ENCODE measurements at places on chromosomes 13 and 19. TPM values are rescaled to one million over a fixed set of nuclear protein-coding genes. Genes with fewer than 3 reads are reported as not detected.

FGF21 gene
- not detected for total RNA-seq

ATP4B gene
- not detected for total RNA-seq

CYP4F12 gene
- not detected for total RNA-seq

RAB3D gene
- 2.1 TPM for total RNA-seq

SLITRK1 gene
- total RNA-seq = not detected

MISP gene
- total RNA-seq = 0.59 TPM

ZNF90 gene
- 1.2 TPM for total RNA-seq

GRCh38 chr19:50568728-50569698 lies 778 bp upstream of the LRRC4B start:
- peak; percentile 86 for DNase-seq

GRCh38 chr19:5214902-5215301 lies 125.7 kb downstream of the PTPRS start:
- DNase-seq = peak; percentile 65

DNA sequence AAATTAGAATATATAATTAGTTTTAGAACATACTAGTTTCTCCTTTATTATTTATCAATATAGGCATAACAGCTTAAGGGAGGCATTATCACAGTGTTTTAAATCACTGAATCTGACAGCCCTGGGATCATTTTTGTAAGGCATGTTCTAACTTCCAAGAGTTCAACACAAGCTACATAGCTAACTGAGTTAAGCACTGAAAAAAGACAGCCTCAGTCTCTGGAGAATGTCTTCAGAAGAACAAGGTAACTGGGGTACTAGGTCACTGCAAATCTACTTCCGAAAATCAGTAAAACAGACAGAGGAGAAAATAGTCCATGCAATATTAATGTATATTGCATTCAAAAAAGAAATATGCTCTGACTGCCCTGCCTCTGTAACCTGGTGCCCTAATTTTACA lies 502.1 kb downstream of the RFC3 start:
- DNase-seq = no peak

DNA sequence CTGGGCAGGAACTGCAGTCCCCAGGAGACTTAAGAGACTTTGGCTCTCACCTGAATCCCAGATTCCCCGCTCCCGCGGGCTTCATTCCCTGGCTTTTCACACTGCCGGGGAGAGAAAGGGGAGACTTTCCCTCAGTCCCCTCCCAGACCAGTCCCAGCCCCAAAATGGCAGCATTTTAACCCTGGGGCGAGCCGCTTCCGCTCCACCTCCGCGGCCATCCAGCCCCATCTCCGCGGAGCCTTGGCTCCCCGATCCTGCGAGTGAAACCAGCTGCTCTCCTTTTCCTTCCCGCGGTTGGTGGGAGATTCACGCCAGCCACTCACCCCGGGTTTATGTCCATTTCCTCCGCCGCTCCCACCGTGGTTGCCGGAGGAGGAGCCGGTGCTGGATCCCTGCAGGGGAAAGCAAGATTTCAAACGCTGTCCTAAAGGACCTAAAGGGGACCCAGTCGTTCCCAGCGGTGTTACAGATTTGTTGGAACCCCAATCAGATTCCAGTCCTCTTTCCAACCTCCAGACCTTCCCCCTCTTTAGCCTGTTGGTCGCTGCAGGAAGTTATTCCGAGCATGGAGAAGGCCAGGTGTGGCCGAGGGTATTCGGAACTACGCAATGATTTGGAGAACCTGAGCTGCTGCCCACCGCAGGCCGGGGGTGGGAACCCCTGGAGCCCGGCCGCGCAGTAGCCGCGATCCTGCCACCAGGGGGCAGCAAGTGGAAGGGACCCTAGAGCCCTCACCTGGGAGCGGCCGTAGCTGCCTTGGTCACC lies 3.4 kb downstream of the DMKN start:
- peak; percentile 96 for DNase-seq

- DNase-seq = peak; percentile 97
Observed at GRCh38 chr19:6737873-6738786, 750 bp upstream of the GPR108 start.

DNA sequence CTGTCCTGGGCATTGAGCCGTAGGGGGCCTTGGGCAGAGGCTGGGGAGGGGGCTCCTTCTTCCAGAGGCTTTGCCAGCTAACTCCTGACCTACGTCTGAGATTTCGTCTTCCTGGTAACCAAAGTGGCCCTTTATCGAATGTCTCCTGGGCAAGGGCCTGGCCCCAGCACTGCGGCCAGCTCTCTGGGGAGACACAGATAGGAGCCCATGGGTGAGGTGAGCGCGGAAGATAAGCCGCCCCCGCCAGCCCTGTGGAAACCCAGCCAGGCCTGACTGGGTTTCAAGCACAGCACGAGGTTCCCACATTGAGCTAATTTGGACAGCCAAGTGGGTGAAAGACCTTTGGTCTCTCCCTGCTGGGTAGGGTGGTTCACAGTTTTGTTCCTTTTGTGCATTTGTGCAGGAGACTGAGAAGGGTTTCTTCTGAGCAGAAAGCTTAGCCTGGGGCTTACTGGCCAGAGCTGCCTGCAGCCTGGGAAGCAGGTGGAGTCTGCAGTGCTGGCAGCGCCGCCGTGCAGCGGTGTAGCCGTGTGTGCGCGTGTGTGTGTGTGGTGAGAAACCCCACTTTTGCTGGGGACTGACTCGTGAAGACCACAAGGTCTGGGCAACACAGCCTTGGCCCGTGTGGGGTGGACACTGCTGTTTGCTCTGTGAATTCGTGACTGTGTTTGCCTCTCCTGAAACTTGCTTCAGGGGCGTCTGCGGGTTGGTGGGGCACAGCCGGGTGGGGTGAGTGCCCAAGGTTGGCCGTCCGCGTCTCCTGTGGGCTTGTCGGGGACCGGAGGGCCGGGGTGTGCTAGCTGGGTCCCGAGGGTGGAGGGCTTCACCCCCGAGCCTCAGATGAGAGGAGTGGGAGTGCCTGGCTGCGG lies 2.5 kb downstream of the BSG start:
- DNase-seq = no peak

DNA sequence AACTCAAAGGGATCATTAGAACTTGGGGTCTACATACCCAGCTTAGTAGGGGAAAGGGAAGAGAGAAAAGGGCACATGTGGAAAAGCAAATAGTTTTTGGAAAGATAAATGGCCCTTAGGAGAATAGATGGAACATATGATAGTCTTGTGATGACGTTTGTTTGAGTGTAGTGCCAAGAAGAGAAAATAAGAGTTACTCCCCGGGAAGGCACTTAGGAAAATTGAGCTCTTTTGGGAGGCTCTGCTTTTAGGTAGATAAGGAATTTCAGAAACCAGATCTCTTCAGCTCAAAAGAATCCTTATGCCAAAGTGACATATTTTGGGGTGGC lies 44.8 kb upstream of the SERTM1 start:
- no peak for DNase-seq

DNA sequence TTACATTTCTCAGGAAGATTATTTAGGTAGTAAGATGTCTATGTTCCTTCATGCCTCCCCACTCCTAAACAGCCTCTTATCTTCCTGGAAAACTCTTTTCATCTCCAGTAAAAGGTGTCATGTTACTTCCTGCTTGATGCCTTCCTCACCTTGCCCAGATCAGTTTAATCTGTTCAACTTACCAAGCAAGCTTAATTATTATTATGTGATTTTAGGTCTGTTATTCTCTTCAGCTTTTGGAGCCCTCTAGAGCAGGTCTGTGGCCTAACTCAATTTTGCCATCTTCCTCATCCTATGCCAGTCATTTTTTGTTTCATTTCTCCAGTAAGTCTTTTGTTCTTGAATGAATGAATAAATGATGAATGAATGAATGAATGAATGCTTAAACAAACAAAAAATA lies 528.4 kb downstream of the DCT start:
- no peak for DNase-seq

- no peak for DNase-seq
Observed at GRCh38 chr13:48251611-48252081, 18.6 kb downstream of the ITM2B start.

- peak; percentile 71 for DNase-seq
Observed at GRCh38 chr13:87674247-87674738, 3.1 kb downstream of the SLITRK5 start.

GRCh38 chr19:49205114-49205513 lies 47.5 kb downstream of the TRPM4 start:
- no peak for DNase-seq

DNA sequence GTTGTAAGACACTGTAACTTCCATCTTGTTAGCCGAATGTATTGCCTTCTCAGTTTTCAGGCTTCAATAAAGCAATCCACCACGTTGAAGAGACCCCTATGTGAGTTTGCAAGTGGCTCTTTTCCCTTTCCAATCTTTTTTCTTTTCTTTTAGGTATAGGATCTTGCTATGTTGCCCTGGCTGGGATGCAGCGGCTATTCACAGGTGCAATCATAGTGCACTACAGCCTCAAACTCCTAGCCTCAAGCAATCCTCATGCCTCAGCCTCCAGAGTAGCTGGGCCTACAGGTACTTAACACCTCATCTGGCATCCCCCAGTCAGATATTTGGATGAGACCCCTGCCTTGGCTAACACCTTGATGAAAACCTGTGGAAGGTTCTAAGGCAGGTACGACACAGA lies 33.5 kb upstream of the FEM1A start:
- no peak for DNase-seq

- no peak for DNase-seq
Observed at GRCh38 chr13:79870766-79871165, 389.8 kb downstream of the NDFIP2 start.

- DNase-seq = no peak
Observed at GRCh38 chr13:113977976-113978375, 4.1 kb upstream of the C13orf46 start.

DNA sequence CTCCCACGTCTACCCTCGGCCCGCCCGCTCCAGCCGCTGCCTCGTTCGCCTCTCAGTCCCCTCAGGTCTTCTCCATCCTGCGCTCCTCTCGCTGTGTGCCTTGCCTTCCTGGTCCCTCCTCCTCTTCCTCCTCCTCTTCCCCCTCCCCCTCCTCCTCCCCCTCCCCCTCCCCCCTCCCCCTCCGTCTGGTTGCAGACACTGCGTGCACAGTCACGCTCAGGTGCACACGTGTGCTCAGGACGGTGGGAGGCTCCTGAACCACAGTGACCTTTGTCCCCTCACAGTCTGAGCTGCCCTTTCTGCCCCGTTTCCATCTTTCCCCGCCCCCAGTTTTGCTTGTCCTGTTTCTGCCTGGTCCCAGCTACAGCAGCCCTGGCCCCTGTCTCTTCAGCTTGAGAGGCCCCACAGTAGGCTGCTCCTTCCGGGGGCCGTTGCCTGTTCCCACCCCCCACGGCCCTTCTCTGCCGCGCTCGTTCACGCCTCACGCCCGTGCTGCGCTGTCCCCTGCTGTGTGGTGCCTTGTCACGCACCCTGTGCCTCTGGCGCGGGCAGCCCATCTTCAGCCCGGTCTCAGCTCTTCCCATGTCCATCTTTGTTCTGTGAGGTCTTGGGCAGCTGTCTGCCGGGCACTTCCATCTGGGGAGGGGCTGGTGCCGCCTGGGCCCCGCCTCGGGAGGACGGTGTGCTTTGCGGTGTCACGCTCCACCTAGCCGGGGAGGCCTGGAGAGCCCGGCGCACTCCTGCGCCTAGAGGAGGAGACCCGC lies 13.8 kb upstream of the RPS15 start:
- no peak for DNase-seq

GRCh38 chr13:37485756-37486155 lies 112.8 kb downstream of the POSTN start:
- no peak for DNase-seq

DNA sequence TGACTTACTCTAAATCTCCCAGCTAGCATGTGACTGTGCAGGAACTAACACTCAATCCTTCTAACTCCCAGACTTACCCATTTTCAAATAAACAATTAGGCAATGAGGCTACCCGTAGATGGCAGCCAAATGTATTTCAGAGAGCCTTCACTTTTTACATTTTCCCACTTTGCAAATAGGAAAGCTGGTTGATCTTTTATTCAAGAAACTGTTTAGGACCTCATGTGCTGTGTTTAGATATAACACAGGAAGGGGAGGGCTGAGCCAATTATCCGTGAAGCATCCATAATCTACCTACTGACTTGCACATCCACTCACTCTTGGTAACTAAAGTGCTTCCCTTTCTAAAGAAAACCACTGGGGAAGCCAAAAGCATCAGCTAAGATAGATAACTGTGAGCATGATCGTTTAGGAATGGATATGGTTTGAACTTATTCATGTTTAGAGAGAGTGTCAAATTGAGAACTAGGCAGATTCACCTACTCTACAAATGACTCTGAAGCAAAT lies 33.4 kb downstream of the MBNL2 start:
- DNase-seq = no peak

DNA sequence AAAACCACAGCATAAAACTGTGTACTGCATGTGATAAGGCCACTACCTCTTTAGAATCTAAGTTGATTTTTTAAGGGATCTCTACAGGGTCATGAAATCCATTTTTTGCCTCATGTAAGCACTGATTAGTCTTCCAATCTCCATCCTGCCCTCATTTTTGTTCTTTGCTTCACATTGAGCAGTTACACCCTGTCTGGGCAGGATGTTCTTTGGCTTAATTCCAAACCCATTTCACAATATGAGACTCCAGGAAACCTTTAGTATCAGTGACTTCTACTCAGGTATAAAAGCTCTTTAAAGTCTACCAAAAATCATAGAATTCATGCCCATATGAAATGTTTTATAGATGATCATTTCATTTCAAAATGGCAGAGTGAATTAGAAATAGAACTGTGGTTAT lies 592.6 kb downstream of the TBC1D4 start:
- DNase-seq = no peak

- DNase-seq = no peak
Observed at GRCh38 chr13:28583651-28584091, 75.3 kb upstream of the POMP start.

DNA sequence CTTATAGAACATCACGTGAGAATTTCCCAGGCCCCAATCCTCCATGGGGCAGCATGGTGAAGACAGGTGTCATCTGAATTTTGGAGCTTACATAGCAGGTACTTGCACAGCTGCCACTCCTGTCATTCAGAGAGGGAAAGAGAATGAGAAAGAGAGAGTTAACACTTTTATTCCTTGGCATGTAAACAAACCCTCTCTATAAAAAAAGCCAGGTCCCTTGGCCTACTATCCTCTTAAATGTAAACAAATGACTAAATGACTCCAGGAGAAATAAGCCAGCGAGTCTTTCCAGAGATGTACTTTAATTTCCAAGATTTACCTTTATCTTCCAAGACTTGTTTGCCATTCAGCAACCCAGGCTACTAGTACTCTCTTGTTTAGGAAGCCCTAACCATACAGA lies 195.3 kb upstream of the HTR2A start:
- no peak for DNase-seq

Measured in osteoblast (primary cell).